ENCODE measurements at places on chromosomes 4 and X.

- no peak for DNase-seq
These were observed 11.6 kb upstream of the BMP2K start for GRCh38 chr4:78764498-78764961.

DNA sequence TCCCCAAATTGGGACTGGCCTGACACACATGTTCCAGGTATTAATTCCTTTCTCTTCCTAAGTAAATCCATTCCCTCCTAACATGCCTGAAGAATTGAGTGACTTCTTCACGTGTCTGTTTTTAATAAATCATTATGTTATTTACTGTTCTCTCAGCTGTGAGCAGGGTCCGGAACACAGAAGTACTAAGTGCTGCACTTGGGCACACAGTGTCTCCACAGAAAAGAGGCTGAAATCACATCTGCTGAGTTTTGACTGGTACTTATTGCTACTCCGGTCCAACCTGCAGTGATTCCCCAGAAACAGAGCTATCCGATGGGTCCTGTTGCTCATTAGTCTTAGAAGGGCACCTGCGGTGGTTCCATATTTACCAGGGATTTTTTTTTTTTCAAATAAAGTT, 202.6 kb downstream of the RBM46 start:
- no peak for DNase-seq

GRCh38 chr4:3775005-3775404, 8.8 kb downstream of the ADRA2C start:
- DNase-seq: no peak

DNA sequence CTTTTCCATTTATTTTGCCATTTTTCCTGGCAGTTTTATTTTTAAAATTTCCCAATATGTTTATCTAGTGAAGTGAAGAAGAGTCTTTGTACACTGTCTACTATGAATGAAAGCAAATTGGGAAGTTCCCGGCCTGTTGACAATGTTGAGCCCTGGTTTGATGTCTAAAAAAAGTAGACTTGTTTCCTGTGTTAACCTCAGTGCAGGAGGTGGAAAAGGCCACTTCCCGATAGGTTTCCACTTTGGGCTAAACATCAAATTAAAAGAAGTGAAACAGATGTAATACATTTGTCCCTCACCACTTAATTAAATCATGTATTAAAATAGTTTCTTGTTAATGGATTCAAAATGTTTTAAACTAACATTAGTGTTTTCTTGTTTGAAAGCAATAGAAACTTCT, 30.0 kb downstream of the BBS12 start:
- DNase-seq: no peak

DNA sequence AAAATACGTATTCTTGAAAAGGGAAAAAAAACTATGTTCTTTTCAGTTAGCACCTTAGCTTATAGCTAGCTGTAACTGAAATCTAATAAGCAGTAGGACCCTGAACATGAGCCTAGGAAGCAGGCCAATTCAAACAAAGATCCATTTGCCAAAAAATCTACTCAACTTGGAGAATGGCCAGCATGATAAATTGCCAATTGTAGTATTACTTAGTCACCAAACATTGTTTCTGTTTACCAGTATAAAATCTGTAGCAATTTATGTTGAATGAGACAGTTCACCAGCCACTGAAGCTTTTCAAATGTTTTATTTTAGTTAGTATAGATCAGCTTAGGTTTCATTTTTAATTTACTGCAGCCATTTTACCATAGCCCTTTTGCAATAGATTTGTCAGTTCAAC, 323.6 kb upstream of the DIPK2B start:
- DNase-seq: no peak

- no peak for DNase-seq
These were observed 39.6 kb upstream of the SLC7A3 start for GRCh38 chrX:70970482-70970995.

- no peak for DNase-seq
These were observed 27.3 kb downstream of the COL25A1 start for GRCh38 chr4:109275066-109275745.

- no peak for DNase-seq
These were observed 6.7 kb downstream of the NUP62CL start for GRCh38 chrX:107199491-107199890.

DNA sequence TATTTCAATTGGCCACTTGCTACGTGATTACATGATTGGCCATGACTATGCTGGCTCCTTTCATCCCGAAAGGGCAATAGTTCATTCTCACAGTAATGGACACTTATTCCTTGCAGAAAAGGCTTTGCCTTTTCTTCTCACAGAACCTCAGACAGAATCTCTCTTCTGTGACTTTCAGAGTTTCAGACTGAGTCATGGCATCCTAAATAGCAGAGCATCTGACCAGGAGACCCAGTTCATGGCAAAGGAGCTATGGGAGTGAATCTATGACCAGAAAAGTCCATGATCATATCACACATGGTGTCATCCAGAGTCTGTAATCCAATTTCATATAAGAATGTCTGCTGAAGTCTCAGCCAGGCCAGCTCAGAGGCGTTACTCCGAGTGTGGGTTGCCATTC, 263.3 kb upstream of the CLNK start:
- no peak for DNase-seq

DNA sequence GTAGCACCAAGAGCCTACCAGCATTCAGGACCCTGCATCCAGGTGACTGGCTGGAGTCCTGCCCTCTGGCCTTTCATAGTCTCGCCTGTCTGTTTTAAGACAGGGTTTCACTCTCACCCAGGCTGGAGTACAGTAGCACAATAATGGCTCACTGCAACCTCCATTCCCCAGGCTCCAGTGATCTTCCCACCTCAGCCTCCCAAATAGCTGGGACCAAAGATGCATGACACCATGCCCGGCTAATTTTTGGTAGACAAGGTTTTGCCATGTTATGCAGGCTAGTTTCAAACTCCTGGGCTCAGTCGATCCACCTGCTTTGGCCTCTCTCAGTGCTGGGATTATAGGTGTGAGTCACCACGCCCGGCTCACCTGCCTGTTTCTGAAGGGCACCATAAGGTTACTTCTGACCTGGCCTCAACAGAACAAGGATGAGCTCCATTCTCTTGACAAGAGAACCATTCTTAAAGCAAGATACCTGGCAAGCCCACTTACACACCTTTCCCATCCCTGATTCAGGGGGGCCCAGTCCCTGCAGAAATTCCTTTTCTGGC, 6.7 kb downstream of the RPS4X start:
- no peak for DNase-seq

DNA sequence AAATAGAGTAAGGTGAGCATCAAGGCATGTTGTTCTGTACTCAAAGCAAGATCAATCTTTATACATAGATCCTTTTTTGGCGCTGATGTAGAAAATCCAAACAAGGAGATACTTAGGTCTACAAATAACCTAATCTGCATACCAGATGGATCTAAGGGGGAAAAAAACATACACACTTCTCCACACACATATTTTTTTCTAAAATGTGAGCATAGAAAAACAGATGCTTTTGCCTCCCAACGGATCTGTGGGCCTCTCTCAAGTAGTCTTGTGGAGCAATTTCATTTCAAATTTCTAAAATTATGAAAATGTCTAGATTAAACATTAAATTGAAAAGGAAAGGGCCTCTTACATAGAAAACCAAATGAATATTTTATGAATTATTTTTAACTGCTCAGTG, 166.1 kb downstream of the GRIA3 start:
- DNase-seq: no peak

DNA sequence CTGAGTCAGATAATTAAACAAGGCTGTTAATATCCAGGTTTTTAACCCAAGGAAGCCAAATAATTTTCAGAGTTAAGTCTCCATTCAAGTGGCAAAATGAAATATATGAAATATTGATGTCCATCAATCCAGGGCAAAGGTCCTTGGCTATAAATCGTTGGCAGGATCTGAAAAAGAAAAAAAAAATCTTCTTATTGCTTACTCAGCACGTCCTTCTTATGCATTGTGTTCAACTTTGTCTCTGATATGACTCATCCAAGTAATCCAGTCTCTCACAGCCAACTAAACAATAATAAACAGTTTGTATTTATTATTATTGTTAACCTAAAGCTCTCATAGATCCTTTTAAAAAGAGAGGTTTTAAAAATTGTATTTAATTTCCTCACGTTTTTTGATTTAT, 851.2 kb downstream of the ADGRL3 start:
- no peak for DNase-seq

GRCh38 chr4:5827108-5828004, 65.5 kb downstream of the CRMP1 start:
- no peak for DNase-seq

GRCh38 chr4:139557556-139558110, 1.6 kb upstream of the SETD7 start:
- no peak for DNase-seq

GRCh38 chr4:83758285-83758684, 222.4 kb downstream of the GPAT3 start:
- DNase-seq: no peak

DNA sequence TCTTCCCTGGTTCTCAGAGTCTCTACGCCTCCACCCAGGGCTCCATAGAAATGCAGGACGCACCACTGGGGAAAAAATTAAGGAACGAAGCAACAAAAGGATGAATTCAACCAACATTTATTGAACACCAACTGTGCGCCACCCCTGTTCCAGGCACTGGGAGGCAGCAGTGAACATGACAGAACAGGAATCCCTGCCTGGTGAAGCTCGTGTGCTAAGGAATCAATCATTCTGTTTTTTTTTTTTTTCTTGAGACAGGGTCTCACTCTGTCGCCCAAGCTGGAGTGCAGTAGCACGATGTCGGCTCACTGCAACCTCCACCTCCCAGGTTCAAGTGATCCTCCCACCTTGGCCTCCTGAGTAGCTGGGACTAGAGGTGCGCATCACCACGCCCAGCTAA, 1.9 kb upstream of the FTSJ1 start:
- no peak for DNase-seq

DNA sequence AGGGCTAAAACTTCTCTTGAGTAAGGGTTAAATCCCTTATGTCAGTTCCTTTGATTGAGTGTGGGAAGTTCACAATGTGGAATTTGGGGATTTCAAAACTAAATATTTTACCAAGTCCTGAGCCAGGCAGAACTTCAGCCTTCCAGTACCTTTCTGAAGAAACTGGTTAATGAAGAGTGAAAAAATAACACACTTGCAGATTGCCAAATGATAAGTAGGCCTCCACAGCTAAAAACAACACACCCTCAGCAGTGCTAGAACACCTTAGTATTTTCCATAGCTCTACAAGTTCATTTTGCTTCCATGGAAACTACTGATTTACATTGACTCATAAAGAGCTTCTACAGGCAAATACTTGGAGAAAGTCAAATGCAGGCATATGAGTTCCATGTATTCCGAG, 326.8 kb downstream of the ZNF674 start:
- no peak for DNase-seq

Measured in SHP77 treated with DMSO at 0.1 percent for 48 hours (cell line).